Activated CD4-positive, alpha-beta T cell treated with anti-CD3 and anti-CD28 coated beads for 36 hours (primary cell): ENCODE measurements at places on chromosomes 2 and 18. TPM values are rescaled to one million over a fixed set of nuclear protein-coding genes. Genes with fewer than 3 reads are reported as not detected.

ARHGAP15 gene
- total RNA-seq, result 64.3 TPM

RAPGEF4 gene
- 0.28 TPM for total RNA-seq

ADCYAP1 gene
- not detected for total RNA-seq

LINC00305 gene
- not detected for total RNA-seq

SKOR2 gene
- total RNA-seq, result 0.14 TPM

CD226 gene
- 56.9 TPM for total RNA-seq

SPHKAP gene
- total RNA-seq, result not detected

- H3K4me1 ChIP-seq, result no peaks in the 10 kb centered on the region
- no peaks in the 10 kb centered on the region for H3K36me3 ChIP-seq
- DNase-seq, result no peak
Observed at GRCh38 chr18:41526054-41526453, 429.0 kb upstream of the PIK3C3 start.

- H3K36me3 ChIP-seq, result no peaks in the 10 kb centered on the region
- H3K27me3 ChIP-seq, result no peaks in the 10 kb centered on the region
- H3K4me3 ChIP-seq, result no peak overlapping the region
- H3K4me1 ChIP-seq, result peaks cover 5% of the 10 kb centered on the region
Observed at GRCh38 chr2:10228611-10229365, 73.9 kb upstream of the HPCAL1 start.

DNA sequence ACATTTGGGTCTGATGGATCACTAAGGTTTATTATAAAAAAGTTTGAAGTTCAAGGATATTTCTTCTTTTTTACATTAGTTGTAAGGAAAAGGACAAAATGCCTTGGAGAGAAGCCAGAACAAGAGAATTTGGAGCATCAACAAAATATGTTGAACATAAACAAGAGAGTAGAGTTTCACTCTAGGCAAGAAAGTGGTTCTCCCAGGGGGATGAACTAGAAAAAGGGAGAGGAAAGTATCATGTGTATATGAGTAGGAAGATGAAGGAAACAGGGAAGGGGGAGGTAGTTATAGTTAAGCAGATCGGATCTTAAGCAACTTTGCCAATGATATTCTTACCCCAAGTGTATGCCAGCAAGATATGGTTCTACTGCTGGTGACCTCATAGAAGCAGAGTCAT, 63.8 kb upstream of the GALNT3 start:
- no peak overlapping the region for H3K27ac ChIP-seq
- no peaks in the 10 kb centered on the region for H3K4me1 ChIP-seq
- DNase-seq, result no peak
- no peaks in the 10 kb centered on the region for H3K27me3 ChIP-seq

- DNase-seq, result no peak
- H3K27ac ChIP-seq, result no peak overlapping the region
- H3K4me3 ChIP-seq, result no peak overlapping the region
- peaks cover 2% of the 10 kb centered on the region for H3K27me3 ChIP-seq
Observed at GRCh38 chr18:44556296-44556695, 124.4 kb upstream of the SETBP1 start.

DNA sequence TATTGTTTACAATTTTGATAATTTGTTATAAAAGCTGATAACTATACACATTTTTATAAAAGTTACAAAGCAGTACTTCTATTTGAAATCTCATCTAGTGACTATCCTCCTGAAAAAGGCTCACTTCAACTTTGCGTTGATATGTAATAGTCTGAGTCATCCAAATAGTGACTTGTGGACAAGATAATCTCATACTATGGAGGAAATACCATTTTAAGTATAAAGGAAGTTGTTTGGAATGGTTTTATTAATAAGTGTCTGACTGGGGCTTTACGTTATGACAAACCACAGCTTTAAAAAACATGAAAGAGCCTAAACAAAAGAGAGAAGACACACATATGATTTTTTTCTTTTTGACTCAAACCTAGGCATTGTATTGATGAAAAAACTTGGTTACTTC, 272.3 kb upstream of the COL3A1 start:
- no peak for DNase-seq
- H3K4me3 ChIP-seq, result no peak overlapping the region
- no peaks in the 10 kb centered on the region for H3K4me1 ChIP-seq
- no peak overlapping the region for H3K27ac ChIP-seq
- no peaks in the 10 kb centered on the region for H3K27me3 ChIP-seq
- no peaks in the 10 kb centered on the region for H3K36me3 ChIP-seq

DNA sequence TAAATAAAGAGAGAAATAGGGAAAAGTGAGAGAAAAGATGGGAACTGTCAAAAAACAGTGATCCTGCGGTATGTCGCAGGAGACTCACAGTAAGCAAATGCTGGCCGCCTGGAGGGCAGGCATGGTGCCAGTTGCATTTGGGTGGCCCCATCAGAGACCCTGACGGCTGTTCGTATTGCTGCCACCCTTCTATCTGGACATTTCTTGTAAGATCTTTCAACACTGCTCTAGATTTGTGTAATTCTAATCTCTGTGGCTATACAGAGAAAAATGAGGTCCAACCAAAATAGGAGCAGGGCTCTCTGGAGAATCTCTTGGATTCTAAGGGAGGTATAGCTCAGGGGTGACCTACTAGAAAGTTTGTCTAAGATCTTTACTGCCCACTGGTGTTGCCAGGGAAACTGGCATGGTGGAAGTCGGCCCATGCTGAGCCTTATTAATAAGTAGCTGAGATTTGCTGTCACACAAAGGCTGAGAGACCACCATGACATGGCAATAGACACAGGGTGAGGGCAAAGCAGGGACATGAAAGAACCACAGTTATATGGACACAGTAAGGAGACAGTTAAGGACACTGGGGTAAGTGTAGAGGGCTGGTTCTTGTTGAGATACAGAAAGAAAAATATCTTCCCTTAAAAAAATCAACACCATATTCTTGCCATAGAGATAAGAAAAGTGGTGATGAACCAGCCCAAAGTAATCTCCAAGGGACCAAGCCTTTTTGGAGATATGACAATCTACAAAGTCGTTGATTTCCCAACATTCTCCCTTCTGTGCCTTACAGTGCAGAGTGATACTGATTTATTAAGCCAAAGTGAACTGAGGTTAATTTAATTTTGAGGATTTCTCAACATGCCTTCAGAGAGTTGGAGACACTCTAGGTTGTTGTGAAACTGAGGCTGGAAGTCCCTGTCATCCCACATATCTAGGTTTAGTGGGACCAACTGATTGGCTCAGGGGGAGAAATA, 26.4 kb upstream of the FZD7 start:
- H3K4me3 ChIP-seq, result no peak overlapping the region
- H3K4me1 ChIP-seq, result no peaks in the 10 kb centered on the region
- peaks cover 3% of the 10 kb centered on the region for H3K27me3 ChIP-seq

DNA sequence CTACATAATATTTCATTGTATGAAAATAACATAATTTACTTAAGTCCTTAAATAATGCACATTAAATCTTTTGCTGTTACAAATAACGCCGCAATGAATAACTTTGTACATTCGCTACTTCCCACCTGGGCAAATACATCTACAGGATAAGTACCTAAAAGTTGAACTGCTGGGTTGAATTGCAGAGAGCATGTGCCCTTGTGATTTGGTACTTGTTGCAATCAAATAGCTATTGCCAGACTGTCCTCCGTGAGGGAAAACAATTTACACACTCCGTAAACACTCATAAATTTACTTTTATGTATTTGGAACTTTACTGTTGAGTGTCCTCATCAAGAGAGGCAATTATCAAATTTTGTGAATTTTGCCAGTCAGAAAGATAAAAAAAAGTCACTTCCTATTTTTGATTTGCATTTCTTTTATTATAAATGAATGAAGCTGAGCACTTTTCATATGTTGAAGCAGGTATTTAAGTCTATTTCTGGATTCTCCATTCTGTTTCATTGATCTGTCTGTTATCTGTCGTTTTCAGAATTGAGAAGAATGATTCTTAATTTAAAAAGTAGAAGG, 140.8 kb upstream of the SERTAD2 start:
- no peak for DNase-seq
- no peak overlapping the region for H3K4me3 ChIP-seq
- no peak overlapping the region for H3K27ac ChIP-seq
- H3K27me3 ChIP-seq, result peaks cover 2% of the 10 kb centered on the region
- H3K36me3 ChIP-seq, result no peaks in the 10 kb centered on the region

- H3K27me3 ChIP-seq, result no peaks in the 10 kb centered on the region
- H3K4me1 ChIP-seq, result peaks cover 6% of the 10 kb centered on the region
- no peak for DNase-seq
- no peak overlapping the region for H3K4me3 ChIP-seq
- no peak overlapping the region for H3K27ac ChIP-seq
Observed at GRCh38 chr2:118991554-118991953, 49.6 kb downstream of the MARCO start.

- no peaks in the 10 kb centered on the region for H3K27me3 ChIP-seq
- H3K27ac ChIP-seq, result no peak overlapping the region
- H3K36me3 ChIP-seq, result no peaks in the 10 kb centered on the region
- no peaks in the 10 kb centered on the region for H3K4me1 ChIP-seq
- H3K4me3 ChIP-seq, result no peak overlapping the region
- DNase-seq, result no peak
Observed at GRCh38 chr2:206824993-206825392, 59.6 kb downstream of the FASTKD2 start.

- H3K4me1 ChIP-seq, result peaks cover 8% of the 10 kb centered on the region
- no peak overlapping the region for H3K27ac ChIP-seq
- no peak for DNase-seq
Observed at GRCh38 chr2:181944164-181944913, 41.3 kb upstream of the PPP1R1C start.

- H3K27me3 ChIP-seq, result peaks cover 2% of the 10 kb centered on the region
- no peaks in the 10 kb centered on the region for H3K4me1 ChIP-seq
- no peaks in the 10 kb centered on the region for H3K36me3 ChIP-seq
- H3K4me3 ChIP-seq, result no peak overlapping the region
- no peak overlapping the region for H3K27ac ChIP-seq
Observed at GRCh38 chr18:46953195-46953594, 35.8 kb downstream of the KATNAL2 start.

GRCh38 chr2:9074930-9075329, 71.4 kb upstream of the MBOAT2 start:
- no peak overlapping the region for H3K4me3 ChIP-seq
- no peaks in the 10 kb centered on the region for H3K36me3 ChIP-seq
- no peak overlapping the region for H3K27ac ChIP-seq
- peaks cover 3% of the 10 kb centered on the region for H3K27me3 ChIP-seq
- peaks cover 4% of the 10 kb centered on the region for H3K4me1 ChIP-seq
- DNase-seq, result no peak

DNA sequence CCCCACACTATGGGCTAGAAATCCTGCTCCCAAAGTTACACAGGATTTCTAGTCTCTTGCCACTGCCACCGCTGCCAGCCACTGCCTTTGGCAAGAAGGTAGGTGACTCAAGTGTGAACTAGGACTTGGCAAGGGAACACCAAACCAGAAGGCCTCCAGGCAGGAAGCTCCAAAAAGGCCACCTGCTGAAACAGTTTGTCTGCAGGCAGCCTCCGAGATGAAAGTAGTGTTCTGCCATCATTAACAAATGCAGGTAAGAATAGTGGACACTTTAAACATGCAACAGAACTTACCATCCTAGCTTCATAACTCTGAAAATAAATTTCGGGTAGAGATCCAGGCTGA, 3.9 kb downstream of the ANKRD44 start:
- H3K27ac ChIP-seq, result peak overlapping the region; percentile 98
- peaks cover 67% of the 10 kb centered on the region for H3K4me1 ChIP-seq
- DNase-seq, result peak; percentile 63

GRCh38 chr2:144421606-144422510, 98.1 kb downstream of the ZEB2 start:
- H3K4me3 ChIP-seq, result no peak overlapping the region
- DNase-seq, result no peak
- H3K27ac ChIP-seq, result no peak overlapping the region

GRCh38 chr2:215883799-215884198, 129.6 kb downstream of the MREG start:
- no peak overlapping the region for H3K27ac ChIP-seq
- no peaks in the 10 kb centered on the region for H3K27me3 ChIP-seq
- H3K4me1 ChIP-seq, result no peaks in the 10 kb centered on the region
- DNase-seq, result no peak
- H3K4me3 ChIP-seq, result no peak overlapping the region

DNA sequence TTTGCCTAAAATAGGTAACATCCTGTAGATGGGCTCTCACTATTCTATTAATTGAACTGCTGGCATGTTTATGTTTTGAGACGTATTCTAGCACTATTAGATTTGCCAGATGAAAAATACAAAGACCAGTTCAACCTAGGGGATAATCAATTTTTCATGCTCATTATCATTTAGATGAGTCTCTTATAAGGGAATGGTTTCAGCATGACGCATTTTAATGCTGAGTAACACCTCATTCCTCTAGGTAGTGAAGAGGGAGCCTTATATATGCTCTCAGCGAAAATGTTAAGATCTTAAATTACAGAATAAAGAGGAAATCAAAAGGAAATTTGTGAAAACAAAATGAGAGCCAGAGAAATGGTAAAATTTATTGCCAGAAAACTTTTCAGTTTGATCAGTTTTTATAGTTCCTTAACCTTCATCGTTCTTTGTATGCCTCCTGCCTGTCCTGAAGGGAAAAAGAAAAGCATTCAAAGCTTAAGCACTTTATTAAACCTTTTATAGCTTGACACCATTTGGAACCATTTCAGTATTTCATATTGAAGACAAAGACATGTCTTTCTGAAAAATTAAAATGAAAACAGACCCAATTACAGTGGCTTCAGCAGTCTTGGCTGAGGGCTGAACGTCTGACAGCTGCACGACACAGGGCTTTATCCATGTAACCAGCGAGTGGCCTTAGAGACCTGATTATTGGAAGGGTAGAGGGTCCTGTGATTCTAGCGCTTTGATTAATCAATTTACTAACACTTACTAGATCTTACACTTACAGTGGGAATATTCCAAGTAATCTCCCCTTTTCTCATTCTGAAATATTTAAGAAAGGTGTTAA, 112.8 kb downstream of the ADCYAP1 start:
- H3K36me3 ChIP-seq, result no peaks in the 10 kb centered on the region
- no peaks in the 10 kb centered on the region for H3K4me1 ChIP-seq
- DNase-seq, result no peak
- H3K4me3 ChIP-seq, result no peak overlapping the region

DNA sequence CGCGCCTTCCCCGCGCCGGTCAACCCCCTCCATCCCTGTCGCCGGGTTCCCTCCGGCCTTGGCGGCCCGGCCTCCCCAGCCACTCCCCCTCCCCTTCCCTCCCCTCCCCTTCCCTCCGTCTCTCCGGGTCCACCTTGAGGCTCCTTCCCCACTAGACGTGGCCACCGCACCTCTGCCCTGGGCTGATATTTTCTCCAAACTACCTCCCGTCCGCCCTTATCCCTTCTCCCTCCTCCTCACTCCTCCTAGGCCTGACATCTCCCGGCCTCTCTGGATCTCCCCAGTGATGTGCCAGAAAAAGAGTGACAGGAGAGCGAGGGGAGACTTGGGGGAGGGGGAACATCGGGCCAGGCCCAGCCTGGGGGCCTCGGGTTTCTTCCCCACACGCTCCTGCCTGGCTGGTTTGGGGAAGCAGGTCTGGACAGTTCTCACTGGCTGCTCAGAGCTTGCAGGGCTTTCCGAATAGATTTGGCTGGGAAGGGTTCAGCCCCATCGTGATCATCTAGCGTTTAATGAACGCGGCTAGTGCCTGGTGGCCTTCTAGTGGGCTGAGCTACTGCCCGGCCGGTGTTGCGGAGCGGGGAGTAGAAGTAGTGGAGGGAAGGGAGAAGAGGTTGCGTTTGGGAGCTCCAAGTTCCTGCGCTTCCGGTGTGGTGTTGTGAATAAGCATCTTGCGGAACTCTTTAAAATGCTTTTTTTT, 641 bp downstream of the MAPRE3 start:
- peaks cover 15% of the 10 kb centered on the region for H3K4me1 ChIP-seq
- no peak overlapping the region for H3K27ac ChIP-seq
- H3K36me3 ChIP-seq, result no peaks in the 10 kb centered on the region
- peak overlapping the region; percentile 72 for H3K4me3 ChIP-seq
